ENCODE measurements at places on chromosomes 4 and X. TPM values are rescaled to one million over a fixed set of nuclear protein-coding genes. Genes with fewer than 3 reads are reported as not detected.

GRCh38 chr4:70954032-70954431 lies 39.4 kb upstream of the DCK start:
- DNase-seq: no peak

GRCh38 chr4:86014599-86014998 lies 345.3 kb downstream of the MAPK10 start:
- no peak for DNase-seq

- no peak for DNase-seq
Measured at GRCh38 chrX:23559975-23560374, 107.3 kb upstream of the PRDX4 start.

GRCh38 chrX:78092296-78092695 lies 11.8 kb upstream of the PGK1 start:
- DNase-seq: no peak

- peak; percentile 66 for DNase-seq
Measured at GRCh38 chr4:3307060-3307459, 14.2 kb downstream of the RGS12 start.

- DNase-seq: peak; percentile 68
Measured at GRCh38 chr4:72397314-72397713, 171.7 kb downstream of the ADAMTS3 start.

- no peak for DNase-seq
Measured at GRCh38 chr4:56007154-56007553, 58.4 kb downstream of the CEP135 start.

GRCh38 chrX:110989869-110990268 lies 106.1 kb upstream of the PAK3 start:
- no peak for DNase-seq

DNA sequence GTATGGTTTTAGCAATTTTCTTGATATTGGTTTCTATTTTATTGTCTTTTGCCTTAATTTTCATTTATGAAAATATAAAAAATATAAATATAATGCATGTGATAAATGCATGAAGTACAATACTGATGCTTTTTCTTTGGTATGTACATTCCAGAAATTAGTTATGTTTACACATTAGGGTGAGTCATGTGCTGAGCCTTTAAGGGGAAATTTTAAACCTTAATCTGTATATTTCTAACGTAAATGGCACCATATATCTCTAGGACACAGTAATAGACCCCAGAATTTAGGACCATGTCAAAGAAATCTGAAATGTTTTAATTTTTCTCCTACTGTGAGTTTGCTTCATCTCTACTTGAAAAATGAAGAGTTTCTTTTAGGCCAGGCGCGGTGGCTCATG lies 117.8 kb upstream of the SPRY1 start:
- no peak for DNase-seq

- DNase-seq: peak; percentile 64
Measured at GRCh38 chr4:87985097-87985886, 9.8 kb downstream of the SPP1 start.

- no peak for DNase-seq
Measured at GRCh38 chrX:108090491-108091263, 665 bp downstream of the PSMD10 start.

GRCh38 chrX:68703369-68703768 lies 55.9 kb downstream of the STARD8 start:
- no peak for DNase-seq

GRCh38 chrX:40806513-40807220 lies 71.3 kb upstream of the MED14 start:
- DNase-seq: no peak

- no peak for DNase-seq
Measured at GRCh38 chrX:15128861-15129260, 141.0 kb downstream of the ASB9 start.

DNA sequence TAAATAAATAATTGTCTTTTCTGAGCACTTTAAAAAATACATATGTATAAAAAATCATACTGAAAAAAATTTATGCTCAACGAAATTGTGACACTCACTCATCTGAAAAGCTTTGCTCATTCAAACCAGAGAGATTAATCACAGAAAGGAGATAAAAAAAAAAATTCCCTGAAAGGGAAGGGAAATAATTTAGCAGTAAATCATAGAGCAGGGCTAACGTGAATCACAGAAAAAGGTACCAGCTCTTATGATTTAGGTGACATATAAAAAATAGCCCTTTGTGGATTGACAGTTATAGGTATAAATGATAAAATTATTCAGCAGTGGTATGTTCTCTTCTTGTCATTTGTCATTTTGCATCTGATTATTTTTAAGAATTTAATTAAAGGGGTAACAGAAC lies 552.7 kb upstream of the TENM3 start:
- DNase-seq: no peak

DNA sequence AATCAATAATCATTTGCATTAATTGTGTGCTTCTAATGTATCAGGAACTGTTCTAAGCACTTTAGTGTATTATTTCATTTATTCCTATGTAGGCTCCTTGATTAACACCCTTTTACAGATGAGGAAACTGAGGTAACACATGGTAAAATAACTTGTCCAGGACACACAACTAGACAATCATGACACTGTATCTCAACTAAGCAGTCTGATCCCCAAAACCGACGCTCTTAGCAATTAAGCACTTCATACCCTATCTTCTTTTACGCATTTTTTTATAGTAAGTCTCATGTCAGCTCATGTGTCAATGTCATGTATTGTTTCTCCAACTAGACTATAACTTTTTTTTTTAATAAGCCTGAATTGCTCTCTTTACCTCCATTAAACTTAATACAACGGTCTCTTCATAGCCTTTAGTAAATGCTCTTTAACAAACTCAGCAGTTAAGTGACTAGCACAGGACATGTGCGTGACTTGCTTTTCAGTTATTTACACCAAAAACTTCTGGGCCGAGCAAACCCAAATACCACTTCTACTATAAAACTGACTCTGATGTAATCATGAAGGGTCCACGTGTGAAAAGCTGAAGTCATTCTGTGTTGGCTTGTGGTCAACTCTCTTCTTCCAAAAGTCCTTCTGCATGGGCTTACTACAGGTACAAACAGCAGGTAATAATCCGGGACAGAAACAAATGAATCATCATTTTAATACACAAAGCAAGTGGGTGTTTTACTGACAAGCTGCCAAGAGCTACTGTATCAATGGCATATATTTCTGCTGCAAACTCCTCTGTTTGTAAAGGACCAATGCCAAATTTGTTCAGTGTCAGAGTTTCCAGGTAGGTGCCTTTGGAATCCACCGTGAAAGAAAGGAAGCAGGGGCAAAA lies 7.9 kb upstream of the AMBN start:
- DNase-seq: no peak

FGF2 gene
- 11.1 TPM for total RNA-seq

RBM41 gene
- 18.0 TPM for total RNA-seq

MAGIX gene
- 7.1 TPM for total RNA-seq

GLRA3 gene
- not detected for total RNA-seq

MAGEB10 gene
- total RNA-seq: not detected

TRIML2 gene
- not detected for total RNA-seq

SMR3B gene
- not detected for total RNA-seq

RAI2 gene
- total RNA-seq: 32.1 TPM

TMPRSS11A gene
- total RNA-seq: not detected

MAPK10 gene
- total RNA-seq: 23.6 TPM

All from upper lobe of right lung (tissue), 1 donor.